GM10248 (cell line): ENCODE measurements at places on chromosomes 2 and 18.
A peak's percentile ranks its signal among the peaks of the same experiment; 100 is the strongest.

DNA sequence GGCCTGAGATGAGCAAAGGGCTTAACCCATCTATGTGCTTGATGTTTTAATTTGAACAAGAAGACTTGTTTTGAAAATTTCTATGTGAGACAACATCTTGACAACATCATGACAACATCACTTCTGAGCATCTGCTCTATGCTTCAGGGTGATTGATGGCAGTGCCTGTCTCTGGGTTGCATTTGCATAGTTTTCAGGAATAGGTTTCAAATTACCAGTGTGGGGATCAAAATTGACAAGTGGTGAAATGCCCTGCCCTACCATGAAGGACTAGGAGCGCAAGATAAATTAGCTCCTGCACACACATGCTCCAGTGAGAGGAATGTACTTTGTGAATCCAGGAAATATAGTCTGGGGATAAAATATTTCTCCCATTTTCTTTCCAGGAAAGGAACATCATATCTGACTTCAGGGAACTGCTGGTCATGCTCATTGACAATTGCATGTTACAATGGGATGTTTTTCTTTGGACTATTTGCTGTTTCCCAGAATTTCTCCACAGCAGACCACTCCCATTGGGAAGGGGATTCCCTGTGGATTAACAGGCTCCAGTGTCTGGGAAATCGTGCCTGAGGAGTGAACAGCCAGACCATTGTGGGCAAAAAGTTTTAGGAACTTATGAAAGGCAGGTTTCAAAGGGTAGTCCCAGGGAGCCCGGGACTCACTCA, 45.3 kb upstream of the IL1R2 start:
- DNase-seq, result no peak

DNA sequence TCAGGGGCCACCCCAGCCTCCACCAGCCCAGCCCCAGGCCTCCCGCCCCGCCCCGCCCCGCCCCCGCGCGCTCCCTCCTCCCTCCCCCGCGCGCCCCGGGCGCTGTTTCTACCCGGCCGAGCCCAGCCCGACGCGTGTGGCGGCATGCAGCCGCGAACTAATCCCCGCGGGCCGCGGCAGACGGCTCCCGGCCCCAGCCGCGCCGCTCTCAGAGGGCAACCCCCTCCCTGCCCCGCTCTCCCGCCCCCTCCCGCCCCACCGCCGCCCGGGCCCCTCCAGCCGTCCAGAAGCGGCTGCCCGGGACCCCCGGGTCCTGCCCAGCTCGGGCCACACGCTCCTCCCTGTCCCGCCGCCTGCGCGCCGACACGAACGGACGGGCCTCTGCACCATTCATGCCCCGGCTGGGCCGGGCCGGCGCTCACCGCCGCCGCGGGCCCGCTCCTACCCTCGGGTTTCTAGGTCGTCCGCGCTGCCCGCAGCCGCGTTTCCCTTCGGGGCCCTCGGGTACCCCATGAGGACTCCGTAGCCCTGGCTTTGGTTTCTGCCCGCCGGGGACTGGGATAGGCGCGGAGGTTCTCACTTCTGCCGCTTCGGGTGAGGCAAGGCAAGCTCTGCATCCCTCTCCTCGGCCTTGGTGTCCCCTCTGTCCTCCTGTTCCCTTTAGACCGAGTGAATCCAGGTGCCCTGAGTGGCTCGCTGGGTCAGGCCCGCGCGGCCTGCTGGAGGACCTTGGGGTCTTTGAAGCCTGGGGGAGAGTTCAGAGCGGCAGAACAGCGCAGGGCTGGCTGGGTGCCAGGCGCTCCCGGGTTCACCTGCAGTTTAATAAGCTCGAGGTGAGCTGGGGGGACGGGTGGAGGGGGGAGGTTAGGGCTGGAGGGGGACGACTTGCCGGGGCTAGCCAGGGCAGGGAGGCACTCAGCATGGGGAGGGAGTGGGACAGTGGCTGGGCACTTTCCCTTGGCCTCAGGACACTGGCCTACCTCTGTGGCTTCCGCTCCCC, 3.1 kb downstream of the WNT10A start:
- DNase-seq, result peak; percentile 61

GRCh38 chr18:32760391-32760790, 12.4 kb downstream of the KLHL14 start:
- DNase-seq, result peak; percentile 64

- no peak for DNase-seq
These were observed 286.5 kb downstream of the CPS1 start for GRCh38 chr2:210842896-210843295.

- DNase-seq, result no peak
These were observed 7.7 kb downstream of the IGFBP5 start for GRCh38 chr2:216687646-216688045.

GRCh38 chr2:162241571-162241970, 1.7 kb downstream of the FAP start:
- DNase-seq, result no peak

DNA sequence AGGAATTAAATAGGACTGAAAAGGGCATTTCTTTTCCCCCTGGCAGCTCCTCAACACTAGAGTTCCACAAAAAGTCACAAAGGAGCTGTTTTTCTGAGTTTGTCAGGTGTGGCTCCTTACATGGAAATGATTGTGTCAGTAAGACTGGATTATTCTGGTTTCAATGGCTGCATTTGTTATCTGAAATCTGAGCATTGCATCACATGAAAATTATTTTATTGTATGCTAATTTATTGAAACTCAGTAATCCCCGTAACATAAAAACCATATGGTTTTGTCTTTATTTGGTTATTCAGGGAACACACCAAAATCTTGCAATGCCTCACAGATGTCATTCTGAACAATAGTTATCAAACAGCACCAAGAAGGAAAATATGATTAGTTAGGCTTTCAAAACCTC, 439.7 kb upstream of the TNP1 start:
- no peak for DNase-seq
